ENCODE measurements at places on chromosomes 3 and 15.

GRCh38 chr15:36622197-36622795 lies 42.9 kb downstream of the CDIN1 start:
- DNase-seq, result no peak

DNA sequence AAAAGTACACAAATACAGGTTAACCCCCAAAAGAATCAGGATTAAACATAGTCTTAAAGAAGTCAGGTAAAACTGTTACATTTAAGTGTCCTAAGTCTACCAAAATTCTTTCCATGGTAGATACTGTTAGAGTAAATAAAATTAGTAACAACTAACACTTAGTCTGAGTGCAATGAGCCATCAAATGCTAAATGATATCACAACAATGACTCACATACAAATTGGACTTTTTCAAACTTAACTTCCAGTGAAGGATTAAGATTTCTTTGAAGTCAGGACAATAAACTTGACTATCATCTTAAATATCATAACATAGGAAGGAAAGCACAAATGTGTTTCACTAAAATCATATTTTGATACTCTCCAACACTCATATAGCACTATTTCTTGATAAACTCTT lies 43.9 kb downstream of the ZNF148 start:
- no peak for DNase-seq

DNA sequence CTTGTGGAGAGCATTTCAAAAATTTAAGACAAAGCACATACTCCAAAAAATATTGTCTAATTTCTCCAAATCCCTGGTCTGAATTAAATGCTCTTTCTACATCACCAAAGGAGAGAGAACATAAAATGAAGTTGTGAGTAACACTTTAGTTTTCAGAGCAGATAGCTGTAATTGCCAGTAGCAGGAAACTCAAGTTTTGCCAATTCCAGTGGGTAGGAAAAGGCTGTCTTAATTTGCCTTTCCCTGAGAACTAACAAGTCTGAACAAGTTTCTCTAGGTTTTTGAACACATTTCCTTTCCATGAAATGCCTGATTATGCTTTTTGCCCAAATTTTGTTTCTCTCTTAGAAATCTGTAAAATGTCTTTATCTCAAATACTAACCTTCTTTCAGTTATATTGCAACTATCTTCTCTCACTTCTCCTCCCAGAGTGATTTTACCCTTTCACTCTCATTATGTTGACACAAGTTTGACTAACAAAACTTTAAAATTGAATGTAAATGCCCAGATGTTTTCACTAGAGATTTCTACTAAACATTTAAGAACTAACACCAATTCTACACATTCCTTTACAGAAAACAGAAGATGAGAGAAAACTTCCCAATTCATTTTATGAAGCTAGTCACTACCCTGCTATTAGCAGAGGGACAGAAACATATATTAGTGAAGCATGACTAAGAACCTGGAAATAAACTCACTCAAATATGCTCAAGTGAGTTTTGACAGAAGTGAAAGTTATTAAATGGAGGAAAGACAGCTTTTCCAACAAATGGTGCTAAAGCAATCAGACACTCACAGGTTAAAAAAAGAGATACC lies 38.4 kb downstream of the RFX7 start:
- DNase-seq, result no peak

GRCh38 chr3:6862880-6863195 lies 1.9 kb downstream of the GRM7 start:
- no peak for DNase-seq

DNA sequence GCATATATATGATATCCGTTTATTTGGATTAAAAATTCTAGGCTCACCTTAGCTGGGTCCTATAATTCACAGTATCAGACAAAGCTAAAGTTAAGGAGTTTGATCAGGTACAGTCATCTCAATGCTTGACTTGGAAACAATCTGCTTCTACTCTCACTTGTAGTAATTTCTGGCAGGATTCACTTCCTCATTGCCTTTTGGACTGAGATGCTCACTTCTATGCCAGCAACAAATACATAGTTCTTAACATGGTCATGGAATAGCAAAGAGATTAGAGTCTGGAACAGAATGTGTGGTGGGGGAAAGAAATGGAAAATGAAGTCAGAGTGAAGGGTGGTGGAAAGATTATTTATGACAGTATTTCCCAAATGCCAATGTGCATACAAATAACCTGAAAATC lies 693.6 kb downstream of the CADM2 start:
- DNase-seq, result no peak

DNA sequence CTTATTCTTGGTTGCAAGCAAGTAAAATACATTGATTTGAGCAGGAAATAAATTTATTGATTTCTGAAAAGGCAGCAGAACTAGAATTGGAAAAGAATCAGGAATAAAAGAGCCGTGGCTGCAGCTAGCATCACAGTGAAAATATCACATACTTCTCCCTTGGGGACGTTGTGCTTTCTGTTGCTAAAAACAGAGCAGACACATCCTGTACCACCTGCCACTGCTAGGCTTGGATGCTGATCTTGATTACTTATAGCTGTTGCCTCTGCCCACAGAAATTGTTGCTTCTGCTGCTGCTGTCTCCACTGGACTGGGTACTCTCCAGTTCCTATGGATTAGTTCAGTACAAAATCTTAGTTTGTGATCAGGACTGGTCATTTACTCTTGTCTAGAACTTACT lies 283.8 kb downstream of the C3orf38 start:
- DNase-seq, result no peak

GRCh38 chr15:96038650-96039049 lies 291.9 kb upstream of the NR2F2 start:
- DNase-seq, result no peak

DNA sequence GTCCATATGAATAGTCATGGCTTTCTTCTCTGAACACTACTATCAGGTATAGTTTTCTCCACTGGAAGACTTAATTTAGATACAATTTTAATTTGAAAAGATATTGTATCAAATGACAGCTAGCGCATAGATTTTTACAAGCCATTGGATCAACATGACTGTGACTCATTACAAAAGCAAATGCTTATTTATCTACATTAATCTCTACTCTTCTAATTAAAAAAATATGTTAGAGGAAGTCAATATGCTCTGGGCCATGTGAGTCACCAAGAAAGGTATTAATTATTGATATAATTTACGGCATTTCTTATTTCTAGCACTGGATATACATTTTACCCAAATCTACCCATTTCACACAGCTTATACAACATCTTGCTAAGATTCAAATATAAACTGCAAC lies 800.3 kb upstream of the GBE1 start:
- DNase-seq, result no peak

GRCh38 chr15:48965972-48966371 lies 2.3 kb upstream of the SHC4 start:
- no peak for DNase-seq

DNA sequence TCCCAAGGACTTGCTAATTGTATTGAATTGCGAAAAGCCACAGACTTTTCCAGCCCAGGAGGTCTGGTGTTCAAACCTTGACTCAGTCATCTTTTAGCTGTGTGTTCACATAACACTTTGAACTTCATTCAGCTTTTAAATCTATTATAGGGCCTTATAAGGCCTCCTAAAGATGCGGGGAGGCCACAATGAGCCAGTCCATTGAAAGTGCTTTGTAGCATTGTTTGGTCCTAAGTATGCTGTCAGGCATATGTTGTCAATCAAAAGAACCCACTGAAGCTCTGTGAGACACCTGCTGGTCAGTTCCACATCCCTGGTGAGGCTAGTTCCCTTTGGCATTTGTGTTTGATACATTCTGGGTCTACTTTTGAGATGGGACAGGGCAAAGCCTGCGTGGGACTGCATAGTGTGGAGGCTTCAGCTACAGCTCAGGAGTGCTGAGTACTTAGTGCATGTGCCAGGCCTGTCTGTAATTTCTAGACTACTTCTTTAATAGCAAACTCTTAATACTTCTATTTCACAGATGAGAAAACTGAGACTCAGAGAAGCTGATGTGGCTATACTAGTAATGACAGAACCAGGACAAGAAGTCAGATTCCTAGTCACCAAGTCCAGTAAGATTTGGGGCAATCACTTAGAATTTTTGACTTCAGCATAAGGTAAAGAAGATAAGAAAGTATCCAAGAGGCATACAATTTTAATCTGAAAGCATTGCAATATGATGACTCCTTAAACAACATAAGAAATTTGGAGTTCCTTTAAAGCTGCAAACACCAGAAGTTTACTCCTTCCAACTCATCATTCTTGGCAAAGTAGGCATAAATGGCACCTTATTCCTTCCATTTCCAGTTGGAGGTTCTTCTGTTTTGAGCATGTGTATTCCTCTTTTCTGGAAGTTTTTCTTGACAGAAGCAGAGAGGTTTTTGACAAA lies 213.0 kb downstream of the PDCD6IP start:
- DNase-seq, result no peak

GRCh38 chr3:148066802-148067201 lies 630.9 kb upstream of the AGTR1 start:
- no peak for DNase-seq

GRCh38 chr3:8650583-8651416 lies 6.2 kb upstream of the SSUH2 start:
- no peak for DNase-seq

DNA sequence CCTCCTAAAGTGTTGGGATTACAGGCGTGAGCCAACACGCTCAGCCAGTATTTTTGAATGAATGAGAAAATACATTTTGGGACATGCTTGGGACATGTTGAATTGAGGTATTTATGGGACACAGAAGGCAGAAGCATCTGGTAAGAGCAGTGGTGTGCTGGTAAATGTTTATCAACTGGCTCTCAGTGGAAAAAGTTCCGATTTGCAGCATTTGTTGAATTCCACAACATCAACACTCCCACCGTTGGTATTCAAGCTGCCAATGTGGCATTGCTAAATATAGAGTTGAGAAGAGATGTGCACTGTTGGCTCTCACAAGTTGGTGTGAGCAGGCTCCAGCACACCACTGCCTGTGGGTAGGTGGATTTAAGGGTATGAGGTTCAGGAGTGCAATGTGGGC lies 35.8 kb upstream of the LRRFIP2 start:
- no peak for DNase-seq

DNA sequence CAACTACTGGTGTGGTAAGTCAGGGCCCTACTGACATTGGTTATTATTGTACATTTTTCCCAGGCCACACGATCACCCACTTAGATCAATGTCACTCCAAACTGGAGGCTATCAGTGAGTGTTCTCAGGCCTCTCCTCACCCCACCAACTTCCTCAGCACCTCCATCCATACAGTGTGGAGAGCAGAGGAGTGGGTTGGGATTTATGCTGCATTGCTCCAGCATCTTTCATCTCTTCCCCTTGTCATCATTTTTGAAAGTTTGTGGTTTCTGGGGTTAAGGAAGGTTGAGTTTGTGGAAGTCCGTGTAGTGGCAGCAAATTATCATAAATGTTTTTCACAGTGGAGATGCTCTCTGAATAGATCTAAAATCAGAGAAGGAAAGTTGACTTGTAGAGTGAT lies 60.2 kb downstream of the TLNRD1 start:
- no peak for DNase-seq

GRCh38 chr3:127260826-127261555 lies 26.9 kb downstream of the PRR20G start:
- no peak for DNase-seq

- DNase-seq, result no peak
Measured at GRCh38 chr3:72844436-72844993, 3.7 kb downstream of the SHQ1 start.

DNA sequence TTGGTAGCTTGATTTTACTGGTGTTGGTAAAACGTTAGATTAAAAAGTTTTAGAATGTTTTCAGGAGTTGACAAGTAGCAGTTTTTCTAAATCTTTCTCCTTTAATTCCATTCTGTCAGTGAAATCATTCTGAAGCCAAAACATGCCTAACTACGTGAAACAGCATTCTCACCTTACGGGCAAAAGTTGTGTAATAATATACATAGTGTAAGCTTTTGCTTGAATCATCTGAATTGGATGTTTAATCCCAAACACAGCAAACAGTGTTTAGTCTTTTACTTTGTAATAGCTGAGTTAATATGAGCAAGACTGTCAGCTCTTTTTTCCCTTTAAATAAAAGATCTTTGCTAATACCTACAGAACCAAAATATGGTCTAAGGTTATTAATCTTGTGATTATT lies 100.6 kb downstream of the CYP19A1 start:
- DNase-seq, result no peak

- DNase-seq, result no peak
Measured at GRCh38 chr3:114721864-114722263, 425.2 kb downstream of the ZBTB20 start.

- DNase-seq, result no peak
Measured at GRCh38 chr3:80439490-80439889, 671.7 kb upstream of the ROBO1 start.

- DNase-seq, result no peak
Measured at GRCh38 chr3:36447061-36447460, 66.8 kb downstream of the STAC start.

DNA sequence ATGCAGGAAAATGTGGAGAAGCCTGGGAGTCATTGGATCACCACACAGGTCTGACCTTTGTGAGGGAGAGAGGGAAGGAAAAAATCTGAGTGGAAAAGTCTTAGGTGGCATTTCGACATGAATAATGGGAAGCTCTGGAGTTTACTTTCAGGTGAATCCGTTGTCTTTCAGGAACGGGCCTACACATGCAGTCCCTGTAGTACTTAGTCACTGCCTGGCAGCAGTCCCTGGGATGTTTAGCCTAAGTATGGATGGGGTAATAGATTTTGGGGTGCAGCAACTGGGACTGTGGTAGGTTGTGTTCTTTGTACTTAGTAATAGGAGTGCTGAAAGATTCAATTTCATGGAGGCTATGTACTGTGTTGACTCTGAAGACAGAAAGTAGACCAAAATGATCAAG lies 227.5 kb upstream of the EPHA3 start:
- DNase-seq, result no peak

DNA sequence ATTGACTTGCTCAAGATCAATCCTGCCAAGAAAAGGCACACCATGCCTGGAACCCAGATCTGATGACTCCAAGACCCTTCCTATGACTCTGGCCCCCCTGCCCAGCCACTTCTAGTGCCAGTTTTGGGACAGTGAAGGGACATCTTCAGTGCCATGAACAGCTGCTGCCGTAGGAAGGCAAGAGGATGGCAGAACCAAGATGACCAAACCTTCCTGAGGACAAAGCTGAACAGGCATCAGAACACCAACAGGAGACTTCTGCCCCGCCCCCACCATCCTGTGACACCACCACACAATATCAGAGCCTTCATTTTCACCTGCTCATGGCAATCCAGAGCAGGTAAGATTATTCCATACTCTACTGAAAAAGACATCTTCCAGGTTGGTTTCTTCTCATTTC lies 33.0 kb downstream of the ZNF445 start:
- DNase-seq, result no peak

- no peak for DNase-seq
Measured at GRCh38 chr3:102715030-102715697, 280.3 kb downstream of the ZPLD1 start.

DNA sequence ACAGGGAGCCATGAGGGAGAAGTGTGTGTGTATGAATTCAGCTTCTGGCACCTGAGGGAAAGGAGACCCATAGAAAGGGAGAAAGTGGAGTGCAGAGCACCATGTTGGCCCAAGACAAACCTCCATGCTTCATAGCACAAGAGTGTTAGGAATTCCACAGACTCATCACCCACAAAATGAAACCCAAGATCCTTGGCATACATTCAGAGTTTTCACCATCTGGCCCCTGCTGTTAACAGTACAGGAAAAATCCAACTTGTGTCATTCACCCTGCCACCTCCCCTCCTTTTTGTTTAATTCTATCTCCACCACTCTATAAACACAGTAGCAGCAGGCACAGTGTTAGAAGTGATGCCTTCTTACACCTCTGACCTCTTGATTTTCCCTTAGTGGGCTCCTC lies 60.0 kb upstream of the MNS1 start:
- no peak for DNase-seq

Data from activated T-helper 1 cell treated with anti-CD3 and anti-CD28 coated beads, Interleukin-2, amount 50 U/mL, for 16 hours (primary cell).